ENCODE measurements at places on chromosomes 16 and 17.
A peak's percentile ranks its signal among the peaks of the same experiment; 100 is the strongest.

DNA sequence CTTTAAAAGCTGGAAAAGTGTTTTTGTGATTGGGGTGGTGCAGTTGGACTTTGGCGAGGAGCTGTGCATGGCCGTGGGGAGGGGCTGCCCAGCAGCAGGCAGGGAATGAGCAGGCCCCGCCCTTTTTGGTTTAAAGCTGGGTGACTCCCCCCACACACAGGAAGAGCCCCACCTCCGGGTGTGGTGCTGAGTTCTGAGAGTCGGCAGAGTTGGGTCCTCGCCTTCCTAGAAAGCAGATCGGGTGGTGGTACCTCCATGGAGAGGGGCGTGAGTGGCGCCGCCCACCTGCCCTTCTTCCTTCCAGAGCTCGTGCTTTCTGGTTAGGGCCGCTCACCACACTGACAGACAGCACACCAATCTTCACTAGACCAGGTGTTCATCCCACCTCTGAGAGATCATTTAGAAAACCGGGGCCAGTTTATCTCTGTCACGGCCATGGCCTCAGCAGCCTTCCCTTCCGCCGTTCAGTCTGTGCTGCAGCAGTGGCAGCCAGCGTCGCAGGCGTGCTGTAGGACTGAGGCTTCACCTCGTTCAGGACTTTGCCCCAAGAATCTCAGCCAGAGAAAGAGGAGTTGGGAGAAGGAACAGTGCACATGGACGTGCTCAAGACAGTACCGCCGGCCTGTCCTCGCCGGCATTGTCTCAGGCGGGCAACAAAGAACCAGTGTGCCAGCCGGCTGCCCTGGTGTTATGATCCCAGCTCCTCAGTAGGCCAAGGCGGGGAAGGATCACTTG lies 144.0 kb upstream of the CHMP6 start:
- DNase-seq = no peak

DNA sequence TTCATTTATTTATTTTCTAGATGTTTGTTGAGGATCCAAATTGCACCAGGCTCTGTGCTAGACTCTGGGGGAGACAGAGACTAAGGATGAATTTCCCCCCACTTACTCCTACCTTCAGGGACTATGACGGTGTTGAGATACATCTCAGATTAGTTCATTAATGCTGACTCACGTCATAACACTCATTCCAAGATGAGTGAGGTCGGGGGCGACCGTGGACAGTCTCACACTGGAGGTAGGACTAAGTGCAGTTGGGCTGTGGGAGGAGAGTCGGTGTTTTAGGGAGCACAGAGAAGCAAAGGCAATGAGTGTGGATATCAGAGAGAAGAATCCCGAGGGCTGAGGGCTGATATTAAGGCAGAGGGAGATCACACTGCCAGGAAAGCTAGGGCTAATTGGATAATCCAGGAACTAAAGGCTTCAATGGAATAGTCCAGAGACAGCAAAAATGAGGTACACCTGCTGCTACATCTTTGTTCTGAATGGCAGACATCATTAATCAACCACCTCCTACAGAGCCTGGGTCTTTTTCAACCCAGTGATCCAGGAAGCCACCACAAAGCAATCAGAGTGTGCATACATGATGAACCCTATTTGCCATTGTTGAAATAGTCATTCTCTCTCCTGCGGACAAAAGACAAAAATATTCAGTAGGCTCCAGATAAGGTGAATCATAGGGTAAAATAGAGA lies 38.6 kb upstream of the CACNG4 start:
- DNase-seq = no peak

DNA sequence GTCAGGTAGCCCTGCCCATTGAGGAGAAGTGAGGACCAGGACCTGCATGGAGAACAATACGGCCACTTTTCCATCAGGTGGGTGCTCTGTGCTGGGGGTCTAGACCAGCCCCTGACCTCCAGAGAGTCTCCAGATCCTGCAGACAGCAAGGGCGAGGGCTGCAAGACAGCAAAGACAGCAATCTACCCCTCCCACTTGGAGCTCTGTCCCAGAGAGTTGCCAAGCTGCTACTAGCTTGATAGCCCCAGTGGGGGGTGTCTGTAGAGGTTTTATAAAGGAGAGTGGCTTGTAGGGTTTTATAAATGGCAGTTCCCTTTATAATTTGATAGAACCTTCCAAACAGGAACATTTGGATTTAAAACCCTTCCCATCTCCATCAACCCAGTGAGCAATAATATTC lies 16.7 kb upstream of the SLFN11 start:
- DNase-seq = no peak

DNA sequence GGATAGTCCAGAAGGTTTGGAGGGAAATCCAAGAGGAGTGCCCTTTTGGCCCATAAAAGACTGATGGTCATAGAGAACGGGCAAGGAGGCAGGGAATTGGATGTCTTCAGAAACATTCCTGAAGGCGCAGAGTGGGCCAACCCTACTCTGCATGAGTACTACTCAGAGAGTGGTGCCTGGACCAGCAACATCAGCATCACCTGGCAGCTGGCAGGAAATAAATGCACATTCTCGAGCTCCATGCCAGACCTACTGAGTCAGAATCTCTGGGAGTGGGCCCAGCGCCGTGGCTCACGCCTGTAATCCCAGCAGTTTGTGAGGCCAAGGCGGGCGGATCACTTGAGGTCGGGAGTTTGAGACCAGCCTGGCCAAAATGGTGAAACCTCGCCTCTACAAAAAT lies 27.1 kb upstream of the SLC39A11 start:
- DNase-seq = no peak

- DNase-seq = no peak
Observed at GRCh38 chr16:24887472-24887871, 41.7 kb downstream of the SLC5A11 start.

DNA sequence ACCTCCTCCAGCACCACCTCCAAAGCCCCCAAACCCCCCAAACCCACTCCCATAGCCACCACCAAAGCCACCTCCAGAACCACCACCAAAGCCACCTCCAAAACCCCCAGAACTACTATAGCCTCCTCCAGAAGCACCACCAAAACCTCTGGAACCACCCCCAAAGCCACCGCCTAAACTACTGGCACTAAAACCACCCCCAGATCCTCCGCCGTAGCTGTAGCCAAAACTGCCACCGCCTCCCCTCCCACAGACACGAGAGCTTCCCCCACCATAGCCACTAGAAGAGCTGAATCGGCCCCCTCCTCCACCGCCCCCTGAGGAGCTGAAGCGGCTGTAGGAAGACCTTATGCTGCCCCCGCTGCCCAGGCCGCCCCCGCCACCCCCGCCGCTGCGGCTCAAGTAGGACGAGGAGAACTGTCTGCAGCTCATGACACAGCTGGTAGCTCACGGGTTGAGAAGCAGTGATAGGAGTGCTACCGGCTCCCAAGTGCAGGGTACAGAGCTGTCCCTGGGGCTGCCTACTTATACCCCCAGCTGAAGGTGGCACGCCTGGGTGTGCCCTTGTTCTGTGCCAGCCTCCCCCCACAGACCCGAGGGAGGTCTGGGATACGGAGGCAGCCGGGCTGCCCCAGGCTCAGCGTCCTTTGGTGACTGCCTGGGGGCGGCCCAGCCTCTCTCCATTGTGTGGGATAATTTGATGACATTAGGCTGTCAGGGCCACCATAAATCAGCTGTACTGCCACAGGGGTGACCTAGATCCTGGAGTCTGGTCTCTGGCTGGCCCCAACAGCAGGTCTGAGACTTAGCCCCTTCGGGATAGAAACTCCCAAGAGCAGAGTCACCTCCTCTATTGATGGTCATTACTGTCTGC lies at the start of gene KRT9:
Gene KRT9 (minus strand): TSS at position 499 of the 874 bp plus-strand sequence. CDS start 67 bp downstream, at position 432.
- DNase-seq = no peak

GRCh38 chr16:3121851-3122467 lies 9.6 kb downstream of the ZNF205 start:
- DNase-seq = peak; percentile 73

- peak; percentile 87 for DNase-seq
Observed at GRCh38 chr16:19589771-19590302, 34.3 kb downstream of the VPS35L start.

DNA sequence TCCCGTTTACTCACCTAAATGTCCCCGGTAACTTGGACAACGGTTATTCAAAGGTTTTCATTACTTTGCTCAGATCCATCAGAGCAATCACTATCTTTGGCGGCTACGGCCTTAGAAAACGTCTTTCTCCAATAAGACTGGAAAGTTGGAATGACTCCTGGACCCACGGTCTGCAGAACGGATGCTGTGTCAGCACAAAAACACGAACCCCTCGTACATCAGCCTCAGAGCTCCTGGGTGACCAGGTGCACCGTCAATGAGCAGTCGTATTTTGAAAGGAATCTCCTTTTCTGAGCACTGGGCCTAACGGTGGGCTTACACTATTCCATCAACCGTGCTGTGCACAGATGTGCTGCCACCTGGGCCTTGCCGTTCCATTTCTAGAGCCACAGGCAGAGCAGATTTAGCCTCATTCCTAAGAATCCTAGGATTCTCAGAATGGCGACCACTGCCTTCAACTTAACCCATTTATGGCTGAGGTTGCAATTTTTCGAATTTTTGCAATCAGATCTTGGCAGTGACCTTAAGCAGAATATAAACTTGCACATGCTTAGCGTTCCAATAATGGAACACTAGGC lies 110.8 kb upstream of the ZNF750 start:
- no peak for DNase-seq

GRCh38 chr16:62752854-62753253 lies 716.6 kb upstream of the CDH8 start:
- DNase-seq = no peak

DNA sequence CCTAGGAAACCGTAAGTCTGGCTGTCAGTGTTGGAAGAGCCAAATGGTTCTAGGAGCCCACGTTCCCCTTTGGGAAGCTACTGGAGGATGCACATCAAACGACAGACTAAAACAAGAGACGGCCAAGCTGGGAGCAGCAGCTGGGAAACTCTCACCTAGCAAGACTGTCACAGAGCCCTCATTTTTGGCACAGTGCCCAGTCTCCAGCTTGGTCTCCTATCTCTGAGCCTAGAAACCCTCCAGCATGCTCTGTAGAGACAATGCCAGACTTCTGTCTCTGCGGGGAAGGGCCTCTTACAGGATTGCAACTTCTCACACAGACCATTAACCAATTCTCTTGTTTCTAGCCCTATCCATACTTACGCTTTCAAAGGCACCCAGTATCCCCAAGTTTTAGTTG lies 23.5 kb downstream of the GTF3C1 start:
- DNase-seq = no peak

DNA sequence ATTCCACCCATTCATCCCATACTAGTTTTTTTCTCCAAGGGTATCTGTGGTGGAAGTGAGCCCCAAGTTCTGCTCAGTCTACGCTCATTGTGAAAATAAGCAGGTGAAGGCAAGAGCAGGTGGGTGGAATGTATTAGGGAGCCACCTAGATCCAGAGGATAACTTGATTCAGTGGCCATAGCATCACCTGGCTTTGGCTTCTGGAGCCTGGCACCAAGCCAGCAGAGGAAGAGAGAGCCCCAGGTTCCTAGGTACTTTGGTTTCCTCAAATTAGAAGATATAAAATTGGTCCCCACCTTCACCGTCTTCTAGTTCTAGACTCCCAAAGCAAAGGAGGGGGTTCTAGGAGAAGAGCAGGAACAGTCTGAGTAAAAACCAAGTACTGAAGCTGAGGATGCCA lies 4.1 kb downstream of the FXR2 start:
- DNase-seq = no peak

DNA sequence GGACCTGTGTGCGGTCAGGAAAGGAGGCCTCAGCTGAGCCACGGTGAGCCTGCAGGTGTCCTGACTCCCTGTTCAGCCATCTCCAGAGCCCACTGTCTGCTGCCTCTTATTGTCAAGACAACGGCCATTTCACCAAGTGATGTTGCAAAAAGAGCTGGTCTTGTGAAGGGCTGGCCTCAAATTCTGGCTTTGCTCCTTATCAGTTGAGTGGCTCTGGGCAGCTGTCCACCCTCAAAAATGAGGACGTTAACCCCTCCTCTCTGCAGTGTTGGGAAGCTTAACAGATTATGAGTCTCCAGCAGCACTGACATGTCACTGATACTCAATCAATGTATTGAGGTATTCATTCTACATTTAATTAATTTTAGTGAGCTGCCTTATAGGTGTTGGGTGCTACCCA lies 171.1 kb upstream of the TOX3 start:
- no peak for DNase-seq

DNA sequence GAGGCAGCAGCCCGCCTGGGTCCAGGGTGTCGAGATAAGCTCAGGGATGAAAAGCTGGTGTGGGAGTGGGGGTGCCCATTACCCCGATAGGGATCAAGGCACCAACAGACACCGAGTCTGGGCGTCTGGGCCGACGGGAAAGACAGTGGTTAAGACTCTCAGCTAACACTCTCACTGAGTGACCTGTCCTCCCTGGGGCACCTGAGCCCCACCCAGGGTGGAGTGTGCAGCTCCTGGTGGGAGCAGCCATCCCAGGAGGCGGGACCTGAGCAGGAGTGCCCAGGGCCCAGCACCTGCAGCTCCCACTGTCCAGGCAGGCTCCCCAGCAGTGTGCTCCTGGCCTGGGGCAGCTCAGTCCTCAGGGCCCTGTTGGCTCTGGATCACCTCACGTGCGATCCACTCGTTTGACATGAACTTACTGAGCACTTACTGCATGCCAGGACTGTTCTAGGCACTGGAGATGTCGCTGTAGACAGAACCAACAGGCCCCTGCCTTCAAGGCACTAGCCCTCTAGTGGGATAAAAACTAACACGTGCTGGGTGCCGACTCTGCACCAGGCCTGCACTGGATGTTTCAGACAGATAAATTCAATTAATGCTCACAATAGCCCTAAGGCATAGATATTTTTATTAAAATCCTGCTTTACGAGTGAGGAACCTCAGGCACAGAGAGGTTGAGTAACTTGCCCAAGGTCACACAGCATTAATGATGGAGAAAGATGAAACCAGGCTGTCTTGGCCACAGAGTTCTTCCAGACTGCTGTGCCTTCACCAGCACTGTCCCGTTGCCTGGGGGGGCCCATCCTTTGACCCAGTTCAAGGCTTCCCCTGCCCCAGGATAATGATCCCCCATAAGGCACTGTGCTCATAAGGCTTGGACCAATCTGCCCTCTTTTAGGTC lies 1.9 kb downstream of the EVPLL start:
- no peak for DNase-seq

DNA sequence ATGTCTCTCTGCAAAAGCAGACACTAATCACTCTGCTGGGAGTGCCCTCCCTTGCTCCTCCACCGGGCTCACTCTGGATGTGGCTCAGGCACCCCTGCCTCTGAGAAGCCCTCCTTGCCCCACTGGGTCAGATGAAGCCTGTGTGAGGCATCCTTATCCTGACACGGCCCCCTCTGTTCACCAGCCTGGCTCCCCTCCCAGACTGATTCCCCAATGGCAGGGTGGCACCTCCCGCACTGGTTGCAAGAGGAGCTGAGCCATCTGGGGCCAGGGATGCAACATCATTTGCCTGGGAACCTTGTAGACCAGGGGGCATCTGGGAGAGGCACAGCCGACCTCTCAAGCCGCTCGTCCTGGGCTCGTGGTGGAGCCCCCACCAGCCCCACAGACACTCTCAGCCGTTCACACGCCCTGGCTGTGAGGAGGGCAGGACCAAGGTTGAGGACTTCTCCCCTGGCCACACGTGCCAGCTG lies 6.7 kb downstream of the SMTNL2 start:
- DNase-seq = no peak
